Esophagus mucosa (tissue), 1 donor: ENCODE measurements at places on chromosomes 5 and 9.

GRCh38 chr9:133869674-133870405 lies 122.3 kb downstream of the VAV2 start:
- ATAC-seq, result no peak

DNA sequence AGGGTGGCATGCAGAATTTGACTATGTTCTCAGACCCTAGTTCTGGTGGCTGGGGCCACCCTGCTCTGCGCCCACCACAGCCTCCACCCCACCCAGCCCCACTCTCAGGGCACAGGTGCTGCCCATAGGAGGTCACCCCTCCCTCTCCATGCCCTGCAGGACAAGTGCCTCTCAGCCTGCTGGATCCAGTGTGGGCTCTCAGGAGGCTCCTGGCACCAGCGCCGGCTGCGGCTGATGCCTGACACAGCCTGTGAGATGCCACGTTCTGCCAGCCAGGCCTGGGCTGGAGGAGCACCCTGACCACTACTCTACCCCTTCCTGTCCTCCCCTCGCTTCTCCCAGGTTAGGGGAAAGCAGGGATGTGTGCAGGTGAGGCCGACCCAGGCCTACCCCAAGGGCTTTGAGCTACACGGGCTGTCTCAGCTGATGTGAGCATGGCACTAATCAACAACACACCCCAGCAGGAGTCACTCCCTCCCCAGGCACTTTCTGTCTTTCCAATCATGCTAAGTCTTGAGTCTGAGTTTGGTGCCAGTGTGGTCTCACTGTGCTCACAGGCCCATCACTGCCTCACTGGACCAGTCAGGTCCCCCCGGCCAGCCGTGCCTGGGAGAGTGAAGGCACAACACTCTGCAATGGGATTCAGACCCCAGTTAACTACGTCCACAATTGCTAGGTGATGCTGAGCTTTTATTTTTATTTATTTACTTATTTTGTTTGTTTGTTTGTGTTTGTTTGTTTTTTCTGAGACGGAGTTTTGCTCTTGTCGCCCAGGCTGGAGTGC lies 12.1 kb upstream of the BARX1 start:
- ATAC-seq, result no peak

DNA sequence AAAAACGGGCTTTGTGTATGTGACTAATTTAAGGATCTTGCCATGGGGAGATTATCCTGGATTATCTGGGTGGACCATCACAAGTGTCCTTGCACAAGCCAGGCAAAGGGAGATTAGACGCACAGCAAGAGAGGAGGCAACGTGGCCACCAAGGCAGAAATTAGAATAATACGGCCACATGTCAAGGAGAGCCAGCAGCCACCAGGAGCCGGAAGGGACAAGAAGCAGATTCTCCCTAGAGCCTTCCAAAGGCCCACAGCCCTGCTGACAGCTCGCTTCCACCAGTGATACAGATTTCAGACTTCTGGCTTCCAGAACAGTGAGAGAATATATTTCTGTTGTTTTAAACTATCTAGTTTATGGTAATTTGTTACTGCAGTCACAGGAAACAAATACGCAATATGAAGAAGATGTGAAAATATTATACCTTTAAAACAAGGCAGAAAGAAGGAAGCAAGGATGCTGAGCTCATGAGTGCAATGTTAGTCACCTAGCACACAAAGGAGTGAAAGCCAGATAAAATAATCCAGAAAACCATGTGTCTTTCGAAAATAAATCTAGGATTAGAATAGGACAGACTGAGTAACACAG lies 28.7 kb upstream of the F2RL1 start:
- ATAC-seq, result peak; percentile 6

DNA sequence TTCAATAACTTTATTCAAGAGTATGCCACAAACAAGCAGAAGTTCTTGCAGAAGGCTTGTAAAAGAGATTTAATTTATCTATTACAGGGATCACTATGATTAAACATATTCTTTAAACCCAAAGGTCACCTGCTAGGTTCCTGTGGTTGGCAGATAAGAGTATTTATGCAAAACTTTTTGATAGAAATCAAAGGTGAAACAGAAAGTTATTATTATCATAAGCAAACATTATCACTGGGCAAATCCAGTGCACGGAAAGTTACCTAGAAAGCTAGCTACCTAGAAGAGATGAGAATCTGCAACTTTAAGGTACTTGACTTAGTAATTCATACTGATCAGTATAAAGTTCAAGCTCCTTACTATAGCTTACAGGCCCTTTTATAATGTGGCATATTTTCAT lies 3.2 kb downstream of the STARD4 start:
- ATAC-seq, result no peak

GRCh38 chr5:1833264-1834021 lies 32.2 kb downstream of the NDUFS6 start:
- no peak for ATAC-seq

GRCh38 chr9:91776409-91777291 lies 173.4 kb downstream of the ROR2 start:
- no peak for ATAC-seq

GRCh38 chr5:2508514-2508913 lies 243.0 kb downstream of the IRX2 start:
- no peak for ATAC-seq

DNA sequence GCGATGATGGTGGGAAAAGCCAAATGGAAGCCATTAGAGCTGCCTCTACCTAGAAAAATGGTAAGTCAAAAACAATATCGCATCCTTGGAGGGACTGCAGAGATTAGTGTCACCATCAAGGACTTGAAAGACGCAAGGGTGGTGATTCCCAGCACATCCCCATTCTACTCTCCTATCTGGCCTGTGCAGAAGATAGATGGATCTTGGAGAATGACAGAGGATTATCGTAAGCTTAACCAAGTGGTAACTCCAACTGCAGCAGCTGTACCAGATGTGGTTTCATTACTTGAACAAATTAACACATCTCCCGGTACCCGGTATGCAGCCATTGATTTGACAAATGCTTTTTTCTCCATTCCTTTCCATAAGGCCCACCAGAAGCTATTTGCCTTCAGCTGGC lies 23.8 kb downstream of the ERP44 start:
- ATAC-seq, result no peak

GRCh38 chr5:32319926-32320543 lies 7.3 kb upstream of the MTMR12 start:
- ATAC-seq, result peak; percentile 27

GRCh38 chr5:133780619-133781280 lies 168.4 kb upstream of the FSTL4 start:
- ATAC-seq, result peak; percentile 20

GRCh38 chr9:18683851-18684250 lies 209.9 kb downstream of the ADAMTSL1 start:
- ATAC-seq, result no peak

DNA sequence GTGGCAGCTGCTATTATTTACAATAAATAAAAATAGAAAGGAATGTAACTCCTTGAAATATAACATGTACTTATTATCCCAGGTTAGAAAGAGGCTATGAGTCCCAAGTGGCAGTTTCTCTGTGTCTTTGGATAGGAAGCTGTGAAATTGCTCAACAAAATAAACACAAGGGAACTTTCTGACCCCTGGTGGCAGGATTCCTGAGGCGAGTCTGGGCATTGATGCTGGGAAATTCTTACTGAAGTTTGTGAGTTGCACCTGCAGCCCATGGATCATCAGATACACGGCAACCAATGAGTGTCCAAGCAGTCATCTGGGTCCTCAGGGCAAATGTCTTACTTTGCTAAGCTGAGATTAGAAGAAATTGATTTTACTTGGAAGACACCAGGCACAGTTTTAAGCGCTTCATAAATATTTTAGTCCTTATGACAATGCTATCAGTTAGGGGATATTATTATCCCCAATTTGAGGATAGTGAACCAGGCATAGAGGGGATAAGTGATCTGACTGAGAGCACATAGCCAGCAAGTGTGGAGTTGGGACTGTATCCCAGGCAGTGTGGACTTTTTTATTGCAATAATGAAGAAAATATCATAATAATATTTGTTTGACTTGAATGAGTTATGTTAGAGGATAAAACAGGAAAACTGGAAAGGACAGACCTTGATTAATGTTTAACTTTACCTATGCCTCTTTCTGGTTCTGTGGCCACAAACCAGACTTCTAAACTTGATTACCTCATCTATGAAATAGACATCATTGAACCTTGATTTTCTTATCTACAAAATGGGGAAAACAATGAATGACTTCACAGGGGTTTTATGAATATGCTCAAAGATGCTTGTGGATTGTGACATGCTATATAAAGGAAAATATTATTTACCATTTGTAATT lies 265.5 kb upstream of the ADAMTSL1 start:
- no peak for ATAC-seq

DNA sequence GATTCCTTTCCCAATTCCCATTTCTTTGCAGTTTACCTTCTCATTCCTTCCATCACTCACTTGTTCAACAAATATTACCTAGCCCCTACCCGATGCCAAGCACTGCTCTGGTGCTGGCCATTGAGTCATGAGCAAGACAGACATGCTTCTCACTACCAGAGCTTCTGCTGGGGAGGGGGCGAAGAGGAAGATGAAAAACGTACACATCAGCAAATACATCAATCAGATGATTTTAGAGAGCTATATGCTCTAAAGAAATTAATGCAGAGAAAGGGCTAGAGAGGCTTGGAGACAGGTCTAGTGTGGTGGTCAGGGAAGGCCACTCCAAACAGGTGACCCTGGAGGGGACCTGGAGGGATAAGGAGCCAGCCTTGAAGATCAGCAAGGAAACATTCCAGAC lies 14.4 kb upstream of the FAT2 start:
- ATAC-seq, result no peak

DNA sequence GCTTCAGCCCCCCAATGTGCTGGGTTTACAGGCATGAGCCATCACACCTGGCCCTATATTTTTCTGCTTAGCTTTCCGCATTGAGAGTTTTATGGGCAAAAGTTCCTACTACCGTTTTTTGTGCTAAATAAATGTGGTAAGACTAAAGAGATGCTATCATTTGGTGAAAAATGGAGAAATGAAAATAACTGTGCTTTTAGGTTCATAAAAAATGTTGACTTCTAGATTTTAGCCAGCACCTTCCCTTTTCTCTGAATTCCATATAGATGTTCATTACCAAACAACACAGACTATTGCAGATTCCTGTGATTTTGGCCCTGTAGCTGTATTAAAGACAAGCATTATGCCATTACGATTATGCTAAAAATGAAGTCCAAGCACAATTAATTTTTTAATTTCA lies 72.0 kb upstream of the CTSL start:
- no peak for ATAC-seq

GRCh38 chr5:20498926-20499325 lies 510.9 kb upstream of the CDH18 start:
- ATAC-seq, result no peak

DNA sequence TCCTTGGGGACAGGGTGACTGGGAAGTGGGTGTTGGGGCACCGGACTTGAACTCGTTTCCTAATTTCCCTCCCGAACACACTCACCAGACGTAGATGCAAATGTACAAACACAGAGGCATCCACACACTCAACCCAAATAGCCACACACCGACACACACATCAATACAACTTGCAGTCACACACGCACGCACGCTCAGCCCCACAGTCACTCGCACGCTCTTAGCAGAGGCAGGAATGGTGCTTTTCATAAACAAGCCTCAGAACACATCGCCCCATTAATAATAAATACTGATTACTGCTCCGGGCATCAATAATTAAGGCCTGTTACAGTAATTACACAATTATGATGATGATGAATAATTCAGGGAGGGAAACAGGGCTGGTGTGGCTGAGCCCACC lies 5.7 kb downstream of the BARHL1 start:
- no peak for ATAC-seq

DNA sequence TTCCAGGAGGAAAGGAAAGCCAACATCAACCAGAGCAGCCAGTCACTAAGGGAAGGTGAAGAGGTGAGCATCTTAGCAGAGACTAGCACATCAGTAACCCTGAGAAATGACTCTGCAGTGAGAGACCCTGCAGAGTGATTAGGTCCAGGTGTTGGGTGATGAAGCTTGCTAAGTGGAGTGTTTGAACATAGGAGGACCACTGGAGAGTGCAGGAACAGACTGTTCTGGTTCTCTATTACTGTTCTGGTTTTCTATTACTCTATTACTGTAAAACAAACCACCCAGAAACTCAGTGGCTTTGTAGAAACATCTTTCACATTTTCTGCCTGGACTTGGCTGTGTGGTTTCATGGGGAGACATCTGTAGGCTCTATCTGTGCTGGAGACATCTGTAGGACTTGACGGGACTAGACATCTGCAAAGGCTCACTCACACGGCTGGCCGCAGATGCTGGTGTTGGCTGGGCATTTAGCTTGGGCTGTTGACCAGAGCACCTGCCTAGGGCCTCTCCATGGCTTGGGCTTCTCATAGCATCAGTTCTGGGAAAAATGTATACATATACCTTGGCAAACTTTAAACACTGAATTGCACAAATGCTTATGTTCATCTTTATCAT lies 33.4 kb upstream of the SPATA31E1 start:
- ATAC-seq, result no peak

GRCh38 chr9:13351778-13352386 lies 72.4 kb upstream of the MPDZ start:
- no peak for ATAC-seq

DNA sequence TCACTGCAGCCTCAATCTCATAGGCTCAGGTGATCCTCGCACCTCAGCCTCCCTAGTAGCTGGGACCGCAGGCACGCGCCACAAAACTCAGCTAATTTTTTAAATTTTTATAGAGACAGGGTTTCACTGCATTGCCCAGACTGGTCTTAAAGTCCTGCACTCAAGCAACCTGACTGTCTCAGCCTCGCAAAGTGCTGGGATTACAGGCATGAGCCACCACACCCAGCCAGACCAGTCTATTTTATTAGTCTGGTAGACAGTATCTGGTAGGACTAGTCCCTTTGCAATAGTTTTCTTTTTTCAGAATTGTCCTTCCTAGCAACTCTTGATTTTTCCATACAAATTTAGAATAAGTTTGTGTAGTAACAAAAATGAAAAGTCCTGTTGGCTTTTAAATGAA lies 14.1 kb upstream of the GPR150 start:
- peak; percentile 44 for ATAC-seq

- ATAC-seq, result no peak
These were observed 8.1 kb upstream of the LVRN start for GRCh38 chr5:115954144-115954543.

DNA sequence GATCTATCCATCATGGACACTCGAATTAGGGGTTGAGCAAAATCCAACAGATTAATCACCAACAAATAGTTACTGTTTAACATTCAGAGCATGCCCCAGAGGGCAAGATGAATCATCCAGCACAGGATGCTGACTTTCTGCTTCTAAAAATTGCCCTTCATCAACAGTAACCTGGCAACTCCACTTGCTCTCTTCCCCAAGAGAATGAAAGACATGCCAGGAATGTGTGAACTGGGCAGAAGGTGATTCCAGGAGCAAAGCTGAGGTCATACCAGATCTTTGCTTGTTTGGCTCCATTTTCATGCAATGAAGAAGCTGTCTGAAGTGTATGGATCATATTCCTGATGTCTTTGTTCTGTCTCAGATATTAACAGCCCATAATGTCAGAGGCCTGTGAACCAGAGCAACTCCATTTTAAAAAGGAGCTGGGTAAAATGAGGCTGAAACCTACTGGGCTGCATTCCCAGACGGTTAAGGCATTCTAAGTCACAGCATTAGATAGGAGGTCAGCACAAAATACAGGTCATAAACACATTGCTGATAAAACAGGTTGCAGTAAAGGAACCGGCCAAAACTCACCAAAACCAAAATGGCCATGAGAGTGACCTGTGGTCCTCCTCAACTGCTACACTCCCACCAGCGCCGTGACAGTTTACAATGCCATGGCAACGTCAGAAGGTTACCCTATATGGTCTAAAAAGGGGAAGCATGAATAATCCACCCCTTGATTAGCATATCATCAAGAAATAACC lies 2.5 kb upstream of the ZNF367 start:
- peak; percentile 7 for ATAC-seq

GRCh38 chr9:116057371-116057770 lies 96.2 kb upstream of the PAPPA start:
- no peak for ATAC-seq
